ENCODE measurements at places on chromosomes 12 and 14. TPM values are rescaled to one million over a fixed set of nuclear protein-coding genes. Genes with fewer than 3 reads are reported as not detected.

The MYBPC1 gene
- not detected for total RNA-seq

The CORO1C gene
- total RNA-seq, result 90.6 TPM

The PTCSC3 gene
- total RNA-seq, result not detected

The ZCRB1 gene
- 78.3 TPM for total RNA-seq

The KLRC2 gene
- total RNA-seq, result not detected

The IGF1 gene
- total RNA-seq, result 2.1 TPM

The MYO1H gene
- total RNA-seq, result not detected

The HOXC9 gene
- total RNA-seq, result not detected

The AREL1 gene
- 37.7 TPM for total RNA-seq

The CFAP54 gene
- total RNA-seq, result 0.52 TPM

The YARS2 gene
- 41.0 TPM for total RNA-seq

The SMIM41 gene
- not detected for total RNA-seq

- peak; percentile 32 for DNase-seq
Measured at GRCh38 chr14:61607570-61608244, 87.6 kb upstream of the HIF1A start.

DNA sequence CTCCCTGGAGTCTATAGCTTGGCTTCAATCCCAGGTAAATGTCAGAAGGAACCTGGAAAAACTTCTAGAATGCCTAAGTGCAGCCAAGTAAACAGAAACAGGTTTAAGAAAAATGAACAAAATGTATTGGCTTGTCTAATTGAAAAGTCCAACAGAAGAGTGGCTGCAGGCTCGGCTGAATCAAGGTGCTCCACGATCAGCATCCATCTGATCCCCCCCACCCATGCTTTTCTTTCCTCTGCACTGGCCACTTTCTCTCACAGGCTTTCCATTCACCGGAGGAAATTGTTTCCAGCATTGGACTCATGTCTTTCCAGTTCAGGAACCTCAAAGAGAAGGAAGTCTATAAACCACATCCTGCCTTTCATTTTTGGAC, 42.0 kb upstream of the C14orf180 start:
- DNase-seq, result no peak

- DNase-seq, result no peak
Measured at GRCh38 chr12:82187595-82187994, 170.6 kb downstream of the CCDC59 start.

GRCh38 chr14:64753374-64753773, 49.1 kb downstream of the PLEKHG3 start:
- DNase-seq, result no peak

DNA sequence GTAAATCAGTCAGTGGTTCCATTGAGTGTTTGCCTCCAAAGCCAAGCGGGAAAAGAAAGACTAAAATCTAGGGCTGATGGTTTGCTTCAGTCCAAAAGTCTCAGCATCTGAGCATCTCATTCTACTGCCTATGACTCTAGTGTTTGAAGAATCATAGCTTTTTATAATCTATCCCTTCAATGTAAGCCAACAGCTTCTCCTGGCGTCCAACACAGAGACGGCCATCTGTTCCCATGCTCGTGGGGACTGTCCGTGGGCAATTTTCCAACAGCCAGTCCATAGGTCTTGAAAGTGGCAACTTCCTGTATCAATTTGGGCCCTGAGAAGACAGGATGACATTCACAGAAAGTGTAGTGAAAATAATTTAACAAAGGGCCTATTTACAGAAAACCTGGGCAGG, 544.4 kb upstream of the TMEM132C start:
- DNase-seq, result no peak

GRCh38 chr12:127761880-127762279, 505.1 kb upstream of the TMEM132C start:
- no peak for DNase-seq

GRCh38 chr12:3191450-3191849, 114.3 kb downstream of the TSPAN9 start:
- no peak for DNase-seq

DNA sequence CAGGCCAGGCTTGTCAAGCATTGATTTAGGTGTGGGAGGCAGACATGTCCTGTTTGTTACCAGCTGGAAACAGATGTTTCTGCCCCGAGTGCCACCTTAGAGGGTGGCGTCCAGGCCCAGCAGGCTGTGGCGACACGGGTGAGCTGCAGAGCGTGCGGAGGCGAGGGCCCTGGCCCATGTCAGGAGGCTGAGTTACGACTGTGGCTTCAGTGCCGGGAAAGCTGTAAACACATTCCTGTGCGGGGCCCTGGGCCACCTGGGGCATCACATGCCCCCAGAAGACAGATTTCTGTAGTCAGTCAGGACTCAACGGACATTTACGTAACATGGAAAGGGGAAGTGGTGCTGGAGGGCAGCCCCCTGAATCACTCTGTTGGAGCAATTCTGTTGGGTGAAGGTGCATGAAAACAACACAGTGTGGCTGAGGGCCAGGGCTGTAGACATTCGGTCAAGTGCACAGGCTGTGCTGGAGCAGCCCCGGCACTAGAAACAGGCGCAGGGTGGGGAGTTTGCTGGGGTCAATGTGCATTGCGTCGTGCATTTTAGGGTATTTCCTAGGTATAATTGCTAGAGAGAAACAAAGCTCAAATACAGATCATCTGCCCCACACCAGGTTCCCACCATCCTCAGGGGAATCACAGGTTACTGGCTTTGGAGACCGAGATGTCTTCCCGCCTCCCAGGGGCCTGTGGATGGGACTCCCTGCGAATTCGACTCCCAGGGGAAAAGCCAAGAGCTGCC, 291.8 kb downstream of the TMEM121 start:
- no peak for DNase-seq

- DNase-seq, result no peak
Measured at GRCh38 chr14:89566180-89566579, 149.1 kb upstream of the FOXN3 start.

DNA sequence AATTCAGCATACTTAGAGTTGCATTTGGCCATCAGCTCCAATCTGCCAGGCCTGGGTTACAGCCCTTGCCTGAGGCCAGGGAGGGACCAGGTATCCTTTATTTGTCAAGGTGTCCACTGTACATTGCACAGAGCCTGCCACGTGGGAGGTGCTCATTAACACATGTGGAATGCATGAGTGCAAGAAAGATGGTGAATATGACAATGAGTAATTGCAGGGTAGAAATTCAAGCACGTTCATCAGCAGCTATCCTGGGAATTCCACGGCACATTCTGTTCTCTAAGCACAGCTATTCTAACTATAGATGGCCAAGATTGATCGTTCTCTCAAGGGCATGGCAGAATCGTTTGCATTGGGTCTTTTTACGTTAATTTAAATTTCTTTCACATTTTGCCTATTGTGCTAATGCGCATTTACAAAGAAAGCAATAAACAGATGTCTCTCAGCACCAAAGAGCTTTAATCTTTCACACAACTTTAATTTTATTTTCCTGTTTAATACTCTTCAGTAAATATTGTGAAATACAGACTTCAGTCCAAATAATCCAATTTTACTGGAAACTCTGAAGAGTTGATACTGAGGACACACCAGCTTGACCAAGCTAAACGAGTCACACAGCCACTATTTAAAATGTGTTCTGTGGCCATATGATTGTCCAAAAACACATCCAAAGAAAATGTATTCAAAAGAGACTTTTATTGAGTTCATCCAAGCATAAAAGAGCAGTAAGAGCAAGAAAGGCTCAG, 1025.7 kb upstream of the TMEM132C start:
- DNase-seq, result no peak

GRCh38 chr14:22475381-22475780, 113.6 kb downstream of the DAD1 start:
- no peak for DNase-seq

DNA sequence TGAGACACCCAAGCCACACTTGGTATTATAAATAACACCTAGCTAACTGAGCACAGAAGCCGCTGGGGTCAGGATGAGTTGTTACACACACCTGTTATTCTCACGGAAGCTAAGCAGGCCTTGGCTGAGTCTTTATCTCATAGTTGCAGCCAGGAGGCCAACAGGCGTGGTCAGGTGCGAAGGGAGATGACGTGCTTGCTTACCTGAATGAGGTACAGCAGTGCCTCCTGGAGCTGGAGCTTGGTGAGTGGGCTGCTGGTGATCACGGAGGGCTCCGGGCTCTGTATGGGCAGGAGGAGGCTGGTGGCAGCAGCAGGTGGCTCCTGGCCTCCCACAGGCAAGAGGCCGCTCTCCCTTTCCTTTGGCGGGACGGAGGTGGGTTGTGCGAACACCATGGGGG, 30.4 kb upstream of the CACNA2D4 start:
- DNase-seq, result no peak

GRCh38 chr14:54782751-54783659, 119.6 kb downstream of the GCH1 start:
- DNase-seq, result peak; percentile 49

GRCh38 chr14:67393689-67394088, 18.3 kb downstream of the PLEK2 start:
- DNase-seq, result no peak

GRCh38 chr12:114655934-114656749, 27.8 kb downstream of the TBX3 start:
- no peak for DNase-seq

DNA sequence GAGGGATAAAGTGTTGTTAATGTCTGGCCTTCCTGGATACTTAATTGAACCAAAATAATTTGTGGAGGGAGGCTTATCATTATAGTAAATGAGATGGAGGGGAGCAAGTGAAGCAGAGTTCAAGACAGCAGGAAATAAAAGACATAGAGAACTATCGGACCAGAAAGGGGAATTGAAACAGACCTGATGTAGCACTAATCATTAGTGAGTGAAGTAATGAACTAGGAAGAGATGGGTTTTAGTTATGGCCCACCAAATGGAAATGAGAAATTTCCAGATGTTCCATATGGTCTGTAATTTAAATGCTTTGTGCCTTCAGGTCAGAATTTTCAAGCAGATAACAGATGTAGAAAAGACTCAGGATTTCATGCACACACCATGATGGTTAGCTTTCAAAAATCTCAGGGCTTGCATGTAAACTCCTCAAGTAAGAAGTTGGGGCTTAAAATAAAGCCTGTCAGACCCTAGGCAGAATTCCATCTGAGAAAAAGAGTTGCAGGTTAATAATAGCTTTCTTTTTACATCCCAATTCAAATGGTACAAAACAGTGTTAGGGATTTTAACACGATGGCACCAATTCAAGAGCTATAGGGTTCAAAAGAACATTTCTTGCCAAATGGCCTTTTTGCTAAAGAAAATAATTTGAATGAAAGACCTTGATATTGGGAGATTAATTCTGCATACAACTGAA, 355.8 kb downstream of the FSCB start:
- DNase-seq, result no peak

DNA sequence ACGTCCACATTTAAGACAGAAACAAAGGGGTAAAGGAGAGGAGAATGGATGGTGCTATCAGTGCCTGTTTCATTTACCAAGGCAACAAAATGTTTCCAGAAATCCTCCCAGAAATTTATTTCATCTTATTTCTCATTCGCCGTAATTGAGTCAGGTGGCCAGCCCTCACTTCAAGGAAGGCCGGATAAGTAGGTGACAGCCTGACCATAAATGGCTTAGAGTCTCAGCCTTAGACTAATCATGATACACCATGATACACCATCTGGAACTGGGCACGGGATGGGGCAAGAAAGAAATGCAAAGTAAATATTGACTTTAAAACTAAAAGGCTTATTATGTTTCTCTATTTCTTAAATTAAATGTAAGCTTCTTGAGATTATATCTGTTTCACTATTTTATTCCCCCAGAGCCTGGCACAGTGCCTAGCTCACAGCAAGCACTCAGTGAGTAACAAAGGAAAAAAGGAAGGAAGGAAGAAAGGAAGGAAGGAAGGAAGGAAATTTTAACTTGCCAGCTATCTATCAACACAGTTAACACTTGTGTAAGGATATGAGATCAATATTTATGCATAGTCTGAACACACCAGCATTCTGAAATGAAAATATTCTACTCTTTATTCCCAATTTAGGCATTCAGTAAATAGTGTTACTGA, 106.1 kb upstream of the FSCB start:
- DNase-seq, result no peak

DNA sequence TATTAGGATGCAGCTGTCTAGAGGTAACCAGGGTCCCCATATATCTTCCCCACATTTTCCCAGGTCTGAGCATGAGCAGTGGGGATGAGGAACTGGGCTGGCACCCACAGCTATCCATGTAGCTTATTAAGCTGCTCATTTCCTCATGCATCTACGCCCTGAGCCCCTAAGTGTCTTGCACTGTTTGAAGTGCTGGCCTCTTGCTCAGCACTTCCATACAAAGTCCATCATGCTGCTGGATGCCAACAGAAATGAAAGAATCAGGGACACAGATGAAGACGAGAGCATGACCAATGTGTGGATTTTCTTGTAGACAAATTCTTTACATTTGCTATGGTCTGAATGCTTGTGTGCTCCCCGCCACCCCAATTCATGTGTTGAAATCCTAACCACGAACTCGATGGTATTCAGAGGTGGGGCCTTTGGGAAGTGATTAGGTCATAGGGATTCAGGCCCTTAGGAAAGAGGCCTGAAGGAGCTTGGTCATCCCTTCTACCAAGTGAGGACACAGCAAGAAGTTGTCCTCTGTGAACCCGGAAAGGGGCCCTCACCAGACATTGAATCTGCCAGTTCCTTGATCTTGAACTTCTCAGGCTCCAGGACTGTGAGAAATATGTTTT, 54.5 kb downstream of the C12orf75 start:
- DNase-seq, result no peak

DNA sequence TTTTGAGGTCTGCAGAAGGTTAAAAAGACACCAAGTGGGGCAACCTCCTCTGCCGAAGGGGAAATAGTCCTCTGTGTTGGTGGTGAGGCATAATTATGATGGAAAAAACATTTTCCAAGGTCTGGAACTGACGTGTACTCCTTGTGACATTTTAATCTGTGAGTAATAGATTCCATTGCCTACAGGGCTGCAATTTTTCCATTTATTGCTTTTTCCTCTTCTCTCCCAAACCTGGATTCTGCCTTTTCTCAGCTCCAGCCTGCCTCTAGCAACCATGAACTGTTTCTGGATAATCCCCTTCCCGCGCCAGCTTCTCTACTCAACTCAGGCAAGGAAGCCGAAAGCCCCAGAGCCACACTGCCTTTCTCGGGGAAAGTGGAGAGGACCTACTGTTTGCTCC, 230.1 kb upstream of the PLXNC1 start:
- DNase-seq, result no peak

DNA sequence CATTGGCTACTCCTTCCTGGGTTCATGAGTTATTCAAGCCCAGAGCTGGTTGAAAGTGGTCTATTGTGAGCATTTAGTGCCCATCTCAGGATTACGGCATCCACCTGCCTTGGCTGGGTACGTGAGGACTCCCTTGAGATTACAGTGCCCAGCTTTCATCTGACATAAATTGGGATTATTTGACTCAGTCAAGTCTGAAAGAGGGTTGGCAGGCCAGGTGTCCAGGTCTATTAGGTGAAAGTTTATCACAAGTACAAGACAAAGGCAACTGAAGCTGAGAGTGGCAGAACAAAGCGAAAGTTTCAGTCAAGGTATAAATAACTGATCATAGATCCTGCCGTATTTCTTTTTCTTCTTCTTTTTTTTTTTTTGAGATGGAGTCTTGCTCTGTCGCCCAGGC, 84.6 kb upstream of the ATF7IP start:
- no peak for DNase-seq

DNA sequence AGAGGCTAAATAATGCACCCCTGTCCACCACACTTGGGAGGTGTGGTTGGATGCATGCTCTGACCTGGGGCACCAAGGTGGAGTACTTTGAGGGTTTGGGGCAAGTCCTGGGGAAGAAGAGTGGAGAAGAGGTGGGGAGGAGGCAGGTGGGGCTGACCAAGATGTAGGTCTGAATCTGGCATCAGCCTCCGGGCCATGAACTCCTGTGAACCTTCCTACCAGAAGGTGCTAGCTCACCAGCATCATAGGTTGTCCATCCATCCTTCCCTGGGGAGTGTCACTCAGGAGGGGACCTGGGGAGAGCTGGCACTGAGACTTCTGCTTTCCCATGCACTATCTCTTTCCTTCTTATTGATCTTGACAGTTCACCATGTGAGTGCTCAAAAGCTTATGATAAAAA, 13.6 kb upstream of the EMP1 start:
- no peak for DNase-seq
